ENCODE measurements at places on chromosomes 4 and X. TPM values are rescaled to one million over a fixed set of nuclear protein-coding genes. Genes with fewer than 3 reads are reported as not detected.
A peak's percentile ranks its signal among the peaks of the same experiment; 100 is the strongest.

GRCh38 chrX:129736491-129736890 is 2.3 kb upstream of the XPNPEP2 start:
- no peak for DNase-seq

- DNase-seq: no peak
Measured at GRCh38 chr4:174855050-174855449, 26.0 kb upstream of the GLRA3 start.

GRCh38 chrX:73481521-73481920 is 34.7 kb downstream of the CDX4 start:
- DNase-seq: no peak

- no peak for DNase-seq
Measured at GRCh38 chr4:134260126-134260525, 58.5 kb upstream of the PABPC4L start.

DNA sequence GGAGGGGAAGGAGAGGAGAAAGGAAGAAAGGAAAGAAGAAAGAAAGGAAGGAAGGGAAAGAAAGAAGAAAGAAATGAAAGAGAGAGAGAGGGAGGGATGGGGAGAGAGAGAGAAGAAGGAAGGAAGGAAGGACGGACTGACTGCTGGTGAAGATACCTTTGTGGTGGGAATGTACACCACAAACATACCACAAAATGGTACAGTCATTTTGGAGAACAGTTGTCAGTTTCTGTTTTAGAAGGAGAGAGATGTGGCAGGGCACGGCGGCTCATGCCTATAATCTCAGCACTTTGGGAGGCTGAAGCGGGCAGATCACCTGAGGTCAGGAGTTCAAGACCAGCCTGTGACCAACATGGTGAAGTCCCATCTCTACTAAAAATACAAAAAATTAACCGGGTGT is 40.0 kb upstream of the SHISA3 start:
- no peak for DNase-seq

- DNase-seq: no peak
Measured at GRCh38 chr4:19278665-19279064, 973.0 kb upstream of the SLIT2 start.

DNA sequence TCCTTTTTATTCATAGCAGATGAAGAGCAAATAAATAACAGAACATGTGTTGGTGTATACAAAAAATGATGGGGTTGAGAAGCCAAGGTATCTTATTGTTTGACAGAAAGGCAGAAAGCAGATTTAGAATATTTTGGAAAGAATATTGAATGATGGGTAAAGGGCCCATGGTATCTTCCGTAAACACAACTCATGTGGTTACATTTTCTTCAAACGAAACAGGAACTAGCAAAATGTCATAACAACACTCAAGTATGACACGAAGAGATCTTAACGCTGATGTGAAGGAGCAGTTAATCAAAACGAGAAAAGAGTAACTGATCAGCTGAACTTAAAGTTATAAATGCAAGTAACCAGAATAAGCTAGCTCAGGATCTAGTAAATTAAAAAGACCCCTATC is 195.7 kb upstream of the GK2 start:
- DNase-seq: no peak

Gene THOC2
- 73.4 TPM for total RNA-seq

DNA sequence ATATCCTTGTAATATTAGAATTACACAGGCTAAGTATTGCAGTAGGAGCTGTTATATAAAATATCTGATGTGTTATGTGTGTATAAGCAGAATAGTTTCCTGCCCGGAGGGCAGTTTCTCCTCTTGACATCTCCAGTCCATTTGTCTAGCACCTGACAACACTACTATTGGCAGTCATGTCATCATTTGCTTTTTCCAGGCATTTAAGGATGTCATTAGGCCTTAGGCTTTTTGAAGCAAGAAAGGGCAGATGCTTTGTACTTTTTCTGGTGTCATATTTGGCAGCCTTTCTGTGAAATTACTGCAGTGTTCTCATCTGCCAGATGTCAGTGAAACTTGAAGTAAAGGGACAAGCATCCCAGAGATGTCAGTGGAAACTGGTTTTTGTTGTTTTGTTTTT is 2017.6 kb upstream of the IGFBP7 start:
- no peak for DNase-seq

DNA sequence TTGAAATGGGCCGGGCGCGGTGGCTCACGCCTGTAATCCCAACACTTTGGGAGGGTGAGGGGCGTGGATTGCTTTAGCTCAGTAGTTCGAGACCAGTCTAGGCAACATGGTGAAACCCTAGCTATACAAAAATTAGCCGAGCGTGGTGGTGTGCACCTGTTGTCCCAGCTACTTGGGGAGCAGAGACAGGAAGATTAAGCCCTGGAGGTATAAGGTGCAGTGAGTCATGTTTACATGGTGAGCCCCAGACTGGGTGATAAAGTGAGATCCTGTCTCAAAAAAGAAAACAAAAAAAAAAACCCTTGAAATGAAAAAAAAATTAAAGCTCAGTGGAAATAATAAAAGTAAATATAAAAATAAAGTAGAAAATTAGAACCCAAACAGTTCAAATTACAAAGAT is 6.9 kb upstream of the XAGE2 start:
- no peak for DNase-seq

Gene SUPT20HL2
- not detected for total RNA-seq

GRCh38 chrX:133838761-133839676 is 146.4 kb downstream of the GPC3 start:
- no peak for DNase-seq

Gene LIN54
- 12.6 TPM for total RNA-seq

- DNase-seq: no peak
Measured at GRCh38 chr4:14879683-14880082, 122.6 kb upstream of the CPEB2 start.

Gene POU3F4
- not detected for total RNA-seq

- DNase-seq: no peak
Measured at GRCh38 chr4:172942840-172943239, 225.8 kb upstream of the GALNT7 start.

- no peak for DNase-seq
Measured at GRCh38 chr4:56859841-56860240, 38.3 kb upstream of the SPINK2 start.

Gene USP17L20
- not detected for total RNA-seq

DNA sequence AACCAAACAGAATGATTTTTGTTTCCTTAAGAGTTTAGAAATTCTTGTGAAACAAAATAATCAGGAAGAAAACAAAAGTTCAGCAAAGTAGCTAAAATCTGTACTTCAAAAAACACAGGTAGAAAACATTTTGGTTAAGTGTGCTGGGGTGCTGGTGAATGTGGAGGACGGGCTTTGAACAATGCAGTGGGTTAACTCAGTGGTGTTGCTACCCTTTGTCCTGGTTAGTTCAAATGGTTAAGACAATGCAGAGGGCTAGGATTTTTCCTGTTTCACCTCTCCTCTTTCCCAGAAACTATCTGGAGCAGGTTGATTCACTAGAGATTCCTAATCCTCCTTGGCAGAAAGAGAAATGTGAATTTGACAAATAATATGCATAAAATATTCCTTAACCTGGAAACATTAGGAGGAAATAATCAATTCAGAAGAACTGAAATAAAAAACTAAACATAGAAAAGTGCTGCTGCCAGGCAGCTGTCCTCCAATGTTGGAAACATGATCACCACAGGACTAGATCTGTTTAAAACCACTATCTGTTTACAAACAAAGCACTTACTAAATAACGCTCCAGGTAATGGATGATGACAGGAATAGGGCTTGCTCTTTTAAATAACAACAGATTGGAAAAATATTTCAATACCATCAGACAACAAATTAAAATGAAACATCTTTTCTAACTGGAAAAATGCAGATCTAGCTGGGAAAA is 148.9 kb downstream of the MAML3 start:
- no peak for DNase-seq

DNA sequence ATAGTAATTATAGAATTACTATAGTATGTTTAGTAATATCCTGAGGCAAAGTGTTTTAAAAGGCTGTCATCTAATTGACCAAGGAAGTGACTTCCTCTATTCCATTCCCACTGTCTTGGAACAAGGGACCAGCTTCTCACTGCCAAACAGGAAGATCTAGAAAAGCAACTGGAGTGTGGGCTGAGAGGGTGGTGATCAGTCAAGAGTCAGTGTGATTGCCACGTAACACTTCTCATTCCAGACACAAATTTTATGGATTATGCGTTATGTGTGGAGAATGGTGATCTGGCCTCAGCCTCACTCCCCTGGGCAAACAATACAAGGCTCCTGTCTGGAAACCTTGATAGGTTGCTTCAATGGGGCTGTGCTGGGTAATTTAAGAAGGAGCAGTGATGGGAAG is 60.0 kb downstream of the RRAGB start:
- DNase-seq: no peak

GRCh38 chr4:24802648-24803047 is 7.3 kb downstream of the SOD3 start:
- DNase-seq: peak; percentile 27

GRCh38 chr4:138656990-138657389 is 358.6 kb upstream of the NOCT start:
- no peak for DNase-seq

GRCh38 chr4:89078300-89078699 is 21.3 kb upstream of the FAM13A start:
- no peak for DNase-seq

Gene NDUFA1
- 87.8 TPM for total RNA-seq

DNA sequence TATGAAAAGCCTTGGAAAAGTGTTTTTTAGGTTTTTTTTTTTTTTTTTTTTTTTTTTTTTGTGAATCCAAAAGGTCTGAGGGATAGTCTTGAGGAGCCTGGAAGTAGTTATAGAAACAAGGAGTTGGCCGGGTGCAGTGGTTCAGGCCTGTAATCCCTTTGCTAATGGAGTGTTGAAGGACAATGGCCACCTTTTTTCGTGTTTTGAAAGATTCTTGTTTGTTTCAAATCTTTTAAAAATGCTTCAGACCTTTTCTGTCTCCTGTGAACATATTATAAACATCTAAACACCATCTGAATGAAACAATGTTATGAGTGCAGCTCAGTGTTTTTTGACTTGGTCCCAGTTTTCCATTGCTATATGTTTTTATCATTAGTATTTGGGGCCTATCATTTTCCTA is 177.8 kb downstream of the SOWAHB start:
- no peak for DNase-seq

DNA sequence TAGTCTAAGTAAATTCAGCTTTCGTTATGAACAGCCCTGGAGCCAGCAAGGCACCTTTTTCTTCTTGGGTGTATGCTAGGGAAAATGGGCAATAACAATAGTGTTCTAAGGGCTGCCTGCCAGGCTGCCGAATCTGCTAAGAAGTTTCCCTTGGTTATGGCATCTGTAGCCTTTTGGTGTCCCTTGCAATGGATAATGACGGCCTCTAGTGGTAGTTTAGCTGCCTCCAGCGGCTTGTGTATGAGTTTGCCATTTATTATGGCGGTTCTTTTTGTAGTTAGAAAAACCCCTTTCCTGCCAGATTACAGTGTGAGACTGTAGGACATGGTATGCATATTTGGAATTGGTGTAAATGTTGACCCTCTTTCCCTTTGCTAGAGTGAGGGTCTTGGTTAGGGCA is 78.9 kb upstream of the SPIN4 start:
- no peak for DNase-seq

Gene BBS12
- 3.6 TPM for total RNA-seq

GRCh38 chr4:79042079-79042674 is 102.9 kb upstream of the PAQR3 start:
- DNase-seq: no peak

GRCh38 chr4:150149381-150149780 is 71.1 kb downstream of the DCLK2 start:
- DNase-seq: no peak

GRCh38 chrX:53421772-53422085 is 725 bp downstream of the SMC1A start:
- no peak for DNase-seq

DNA sequence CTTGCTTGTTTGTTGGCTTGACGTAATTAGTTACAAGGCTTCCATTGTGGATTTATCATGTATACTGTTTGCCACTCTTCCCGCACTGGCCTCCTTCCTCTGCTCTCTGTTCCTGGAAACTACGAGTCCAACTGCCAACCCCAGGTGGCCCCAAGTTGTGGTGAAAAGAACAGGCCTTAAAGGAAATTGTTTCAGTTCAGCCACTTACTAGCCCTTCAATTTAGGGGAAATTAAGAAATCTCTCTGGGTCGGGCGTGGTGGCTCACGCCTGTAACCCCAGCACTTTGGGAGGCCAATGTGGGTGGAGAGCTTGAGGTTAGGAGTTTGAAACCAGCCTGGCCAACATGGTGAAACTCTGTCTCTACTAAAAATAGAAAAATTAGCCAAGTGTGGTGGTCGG is 28.0 kb downstream of the RBM47 start:
- no peak for DNase-seq

DNA sequence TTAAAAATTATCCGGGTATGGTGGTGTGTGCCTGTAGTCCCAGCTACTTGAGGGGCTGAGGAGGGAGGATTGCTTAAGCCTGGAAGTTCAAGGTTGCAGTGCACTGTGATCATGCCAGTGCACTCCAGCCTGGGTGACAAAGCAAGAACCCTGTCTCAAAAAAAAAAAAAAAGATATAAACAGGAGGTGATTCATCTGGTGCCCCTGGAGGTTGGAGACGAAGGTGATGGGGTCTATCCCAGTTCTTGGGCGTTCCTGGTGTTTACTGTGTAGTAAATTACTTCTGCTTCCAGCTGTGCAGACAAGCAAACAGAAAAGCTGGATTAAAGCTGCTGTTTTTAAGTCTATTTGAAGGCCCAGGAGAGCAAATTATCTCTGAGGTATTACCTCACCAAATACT is 19.9 kb downstream of the GPKOW start:
- no peak for DNase-seq

DNA sequence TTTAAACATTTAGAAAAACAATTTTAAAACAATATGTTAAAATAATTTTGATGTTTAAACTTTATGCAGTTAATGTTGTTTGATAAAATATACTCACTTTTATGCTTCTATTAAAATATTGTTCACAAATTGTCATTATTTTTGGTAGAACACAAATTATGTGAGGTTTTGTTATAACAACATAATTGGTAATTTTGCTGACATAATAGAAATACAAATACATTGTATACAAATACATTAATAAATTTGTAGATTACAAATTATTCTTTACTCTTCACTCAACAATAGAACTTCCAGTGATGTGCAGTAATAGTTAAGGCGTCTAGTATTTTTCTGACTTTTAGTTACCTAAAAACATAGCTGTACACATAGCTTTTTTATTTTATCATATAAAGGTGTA is 1472.4 kb upstream of the ADGRL3 start:
- no peak for DNase-seq
